Stimulated activated CD4-positive, alpha-beta T cell treated with anti-CD3 and anti-CD28 coated beads, Interleukin-1b, Interleukin-23, amount 100 ng/mL, for 1 hour (primary cell): ENCODE measurements at places on chromosomes 12 and 14.

DNA sequence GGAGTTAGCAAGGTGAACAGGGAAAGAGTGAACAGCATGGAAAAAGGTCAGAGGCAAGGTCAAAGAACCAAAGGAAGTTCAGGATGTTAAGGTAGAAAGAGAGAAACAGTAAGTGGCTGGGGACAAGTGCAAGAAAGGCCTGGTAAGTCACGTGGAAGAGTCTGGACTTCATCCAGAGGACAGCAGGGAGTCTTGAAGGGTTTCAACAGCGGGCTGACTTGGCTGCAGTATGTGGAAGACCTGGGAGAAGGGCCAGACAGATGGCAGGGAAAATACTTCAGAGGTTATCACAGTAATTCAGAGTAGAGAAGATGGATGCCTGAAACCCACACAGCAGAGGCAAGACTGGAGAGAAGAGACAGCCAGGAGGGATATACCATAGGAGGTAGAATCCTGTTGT lies 34.0 kb downstream of the CIT start:
- DNase-seq: no peak

GRCh38 chr14:103348154-103348553 lies 14.1 kb downstream of the EIF5 start:
- DNase-seq: no peak

DNA sequence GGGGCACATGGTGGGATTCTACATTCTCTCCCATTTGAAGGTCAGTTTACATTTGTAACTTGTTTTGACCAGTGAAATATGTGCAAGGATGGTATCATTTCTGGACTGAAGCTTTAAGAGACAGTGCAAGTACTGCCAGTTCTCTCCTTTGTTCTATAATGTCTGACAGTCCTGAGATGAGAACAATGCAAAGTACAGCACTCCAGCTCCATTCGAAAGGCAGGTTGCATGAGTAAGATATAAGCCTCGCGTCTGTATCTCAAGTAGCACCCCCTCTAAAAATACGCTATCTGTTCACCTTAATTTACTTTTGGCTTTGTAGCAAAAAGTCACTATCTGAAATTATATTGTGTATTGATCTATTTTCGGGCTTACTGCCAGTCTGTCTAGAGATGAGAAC lies 1122.2 kb upstream of the TMEM132C start:
- no peak for DNase-seq

GRCh38 chr12:130288206-130288605 lies 49.5 kb upstream of the PIWIL1 start:
- no peak for DNase-seq

- no peak for DNase-seq
Measured at GRCh38 chr14:23103581-23103980, 1.2 kb downstream of the CIROP start.

DNA sequence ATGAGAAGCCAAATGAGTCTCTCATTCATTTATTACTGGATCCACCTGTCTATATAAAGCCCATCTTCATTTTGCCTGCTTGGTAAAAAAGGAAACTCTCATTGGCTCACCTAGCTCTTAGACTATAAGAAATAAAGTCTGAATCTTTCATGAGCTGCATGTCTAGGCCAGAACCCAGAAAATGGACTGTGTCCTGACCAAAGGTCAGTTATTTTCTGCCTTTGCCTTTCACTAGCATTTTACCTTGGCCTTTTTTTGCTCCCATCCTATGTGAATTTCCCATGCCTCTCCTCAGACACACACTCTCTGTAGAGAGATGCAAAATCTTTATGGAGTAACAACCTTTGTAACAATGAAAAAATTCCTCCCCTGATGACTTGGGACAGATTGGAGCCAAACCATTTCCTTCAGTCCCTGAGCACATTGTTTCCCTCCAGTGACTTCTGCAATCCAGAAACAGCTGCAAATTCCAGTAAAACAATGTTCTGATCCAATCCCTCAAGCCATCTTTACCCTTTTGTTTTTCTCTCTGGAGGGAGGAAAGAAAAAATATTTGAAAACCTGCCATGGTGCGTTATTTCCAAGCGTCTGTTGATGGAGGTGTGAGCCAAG lies 33.6 kb upstream of the MAP3K9 start:
- no peak for DNase-seq
